ENCODE measurements at places on chromosomes 2 and 18.

DNA sequence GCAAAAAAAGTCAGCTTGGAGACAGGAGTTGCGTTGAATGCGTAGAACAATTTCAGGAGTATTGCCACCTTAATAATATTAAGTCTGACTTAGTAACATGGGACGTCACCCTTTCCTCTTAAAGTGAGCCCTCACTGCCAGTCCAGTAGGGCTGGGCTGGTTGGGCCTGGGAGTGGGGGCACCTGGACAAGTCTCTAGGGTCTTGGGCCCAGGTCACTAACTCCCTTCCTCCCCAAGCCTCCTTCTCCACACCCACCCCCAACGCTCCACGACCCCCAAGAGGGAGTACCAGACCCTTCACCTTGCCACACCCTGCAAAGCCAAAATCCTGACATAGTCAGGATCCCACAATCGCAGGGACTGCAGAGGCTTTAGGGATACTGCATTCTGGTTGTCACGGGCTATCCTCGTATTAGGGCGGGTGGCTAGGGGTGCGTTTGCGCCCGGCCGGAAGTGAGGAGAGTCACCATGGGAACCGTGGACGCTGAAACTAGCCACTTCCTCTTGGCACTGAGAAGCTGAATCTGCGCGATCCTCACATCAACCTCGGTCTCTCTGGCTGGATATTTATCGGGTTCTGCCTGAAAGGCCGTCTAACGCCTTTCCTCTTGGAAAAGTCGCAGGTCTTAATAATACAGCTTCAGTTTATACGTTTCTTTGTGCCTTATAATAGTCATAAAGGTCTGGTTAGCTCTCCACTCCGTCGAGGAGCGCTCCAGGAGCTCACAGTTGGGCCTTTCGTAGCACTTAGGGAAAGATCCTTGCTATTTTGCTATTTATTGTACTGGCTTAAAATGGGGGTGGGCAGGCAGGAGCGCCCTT is 10.3 kb upstream of the CXXC1 start:
- peak; percentile 61 for DNase-seq

- no peak for DNase-seq
These were observed 54.4 kb downstream of the LRPPRC start for GRCh38 chr2:43941359-43941758.

- DNase-seq = no peak
These were observed 249.3 kb downstream of the NDUFA10 start for GRCh38 chr2:239775623-239776435.

DNA sequence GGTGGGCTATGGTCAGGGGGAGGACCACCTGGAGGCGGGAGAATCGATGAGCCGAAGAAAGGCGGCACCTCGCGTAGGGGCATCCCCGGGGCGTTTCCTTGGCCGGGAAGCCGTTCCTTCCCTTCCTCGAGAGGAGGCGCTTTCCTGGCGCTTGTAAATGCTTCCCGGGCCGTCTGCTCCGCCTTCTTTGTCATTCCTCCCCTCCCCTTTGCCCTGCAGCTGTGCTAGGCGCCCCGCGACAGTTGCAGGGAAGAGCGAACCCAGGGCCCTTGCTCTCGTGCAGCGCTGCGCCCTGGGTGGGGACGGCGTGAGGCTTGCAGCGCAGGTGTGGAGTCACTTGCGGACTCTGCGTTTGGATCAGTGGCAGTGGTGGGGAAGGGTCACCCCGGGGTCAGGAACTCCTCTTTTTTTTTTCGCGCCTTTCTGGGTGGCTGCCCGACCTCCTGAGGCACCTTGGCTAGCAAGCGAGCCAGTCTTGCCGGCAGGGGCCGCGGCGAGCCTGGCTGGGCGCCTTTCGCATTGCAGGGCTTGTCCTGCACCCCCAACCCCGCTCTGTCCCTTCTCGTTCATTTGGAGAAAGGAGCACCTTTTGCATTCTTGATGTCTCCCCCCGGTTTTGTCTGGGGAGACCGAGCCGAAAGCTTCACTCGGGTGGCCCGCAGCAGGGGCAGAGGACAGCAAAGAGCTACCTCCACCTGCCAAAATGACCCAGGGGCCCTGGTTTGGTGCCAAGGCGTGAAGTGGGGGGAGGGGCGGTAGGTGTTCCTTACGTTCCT is 858 bp downstream of the KCNS3 start:
- DNase-seq = no peak

- DNase-seq = no peak
These were observed 40.5 kb upstream of the POLE4 start for GRCh38 chr2:74917702-74918619.

DNA sequence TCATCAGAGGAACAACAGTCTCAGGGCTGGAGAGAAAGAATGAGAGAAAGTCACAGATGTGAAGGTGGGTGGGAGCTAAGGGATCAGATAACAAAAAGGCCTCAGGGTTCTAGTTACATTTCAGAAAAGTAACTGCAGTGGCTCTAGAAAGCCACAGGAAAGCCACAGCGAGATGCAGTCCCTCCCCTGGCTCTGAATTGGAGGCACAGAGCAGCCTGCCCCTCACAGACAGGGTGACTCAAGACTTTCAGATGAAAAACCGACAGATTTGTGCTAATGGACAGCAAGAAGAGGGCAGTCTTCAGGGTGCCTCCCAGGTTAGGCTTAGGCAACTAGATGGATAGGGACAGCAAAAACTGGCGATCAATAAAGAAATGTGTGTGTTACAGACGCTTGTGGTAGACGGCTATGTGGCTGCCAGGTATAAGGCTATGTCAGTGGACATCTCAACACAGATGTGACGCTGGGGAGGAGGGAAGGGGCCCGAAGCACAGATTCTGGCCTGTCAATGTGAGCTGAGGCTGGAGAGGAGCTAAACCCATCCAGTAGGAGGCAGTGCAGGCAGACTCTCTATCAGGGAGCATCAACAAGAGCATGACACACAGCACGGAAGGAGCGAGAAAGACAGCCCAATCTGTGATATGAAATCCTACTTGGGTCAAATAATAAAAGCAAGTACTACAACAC is 26.2 kb downstream of the UNC50 start:
- DNase-seq = no peak

DNA sequence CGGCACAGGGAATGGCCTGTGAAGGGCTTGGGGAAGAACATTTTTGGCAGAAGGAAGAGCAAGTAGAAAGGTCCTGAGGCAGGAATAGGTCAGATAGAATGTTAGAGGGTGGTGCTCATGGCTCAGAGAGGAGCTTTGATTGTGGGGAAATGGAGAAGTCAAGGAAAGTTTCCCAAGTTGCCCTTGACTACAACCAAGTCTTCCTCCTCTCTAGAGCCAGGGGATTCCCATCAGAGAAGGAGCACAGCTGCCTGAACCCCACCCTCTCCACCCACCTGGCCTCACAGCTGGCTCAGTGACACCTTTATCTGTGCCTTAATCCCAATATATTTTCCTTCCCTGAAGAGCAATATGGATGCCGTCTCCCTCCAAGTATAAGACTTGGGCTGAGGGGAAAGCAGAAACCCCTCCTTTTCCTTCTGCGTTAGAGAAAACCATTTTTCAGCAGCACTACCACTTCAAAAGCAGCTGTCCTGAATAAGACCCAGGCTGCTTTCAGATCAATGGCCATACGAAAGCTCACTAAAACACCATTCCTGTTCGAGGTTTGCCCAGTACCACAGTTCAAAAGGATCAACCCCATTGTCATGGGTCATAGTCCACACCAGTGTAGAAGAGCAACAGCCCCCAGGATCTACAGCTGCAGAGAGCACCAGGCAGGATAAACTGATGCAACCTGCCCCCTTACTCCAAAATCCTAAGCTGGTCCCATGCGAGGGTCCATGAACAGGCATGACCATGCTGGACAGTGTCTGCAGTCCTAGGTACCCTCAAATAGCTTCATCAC is 199.6 kb downstream of the AFF3 start:
- DNase-seq = no peak

DNA sequence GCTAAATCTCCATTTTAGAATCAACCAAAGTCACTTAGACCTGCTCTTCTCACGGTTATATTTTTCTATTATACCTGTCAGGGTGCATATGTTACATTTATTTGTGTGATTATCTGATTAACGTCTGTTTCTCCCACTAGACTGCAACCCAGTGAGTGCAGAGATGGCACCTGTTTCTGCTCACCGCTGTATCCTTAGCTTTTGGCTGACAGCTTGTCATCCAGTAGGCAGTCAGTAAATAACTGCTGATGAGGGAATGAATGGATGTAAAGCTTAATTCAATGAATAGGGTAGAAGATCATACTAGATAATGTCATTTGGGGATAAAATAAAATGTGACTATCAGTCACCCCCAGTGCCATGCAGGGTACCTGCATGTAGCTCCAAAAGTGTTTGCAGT is 6.9 kb upstream of the CHRNA1 start:
- no peak for DNase-seq

DNA sequence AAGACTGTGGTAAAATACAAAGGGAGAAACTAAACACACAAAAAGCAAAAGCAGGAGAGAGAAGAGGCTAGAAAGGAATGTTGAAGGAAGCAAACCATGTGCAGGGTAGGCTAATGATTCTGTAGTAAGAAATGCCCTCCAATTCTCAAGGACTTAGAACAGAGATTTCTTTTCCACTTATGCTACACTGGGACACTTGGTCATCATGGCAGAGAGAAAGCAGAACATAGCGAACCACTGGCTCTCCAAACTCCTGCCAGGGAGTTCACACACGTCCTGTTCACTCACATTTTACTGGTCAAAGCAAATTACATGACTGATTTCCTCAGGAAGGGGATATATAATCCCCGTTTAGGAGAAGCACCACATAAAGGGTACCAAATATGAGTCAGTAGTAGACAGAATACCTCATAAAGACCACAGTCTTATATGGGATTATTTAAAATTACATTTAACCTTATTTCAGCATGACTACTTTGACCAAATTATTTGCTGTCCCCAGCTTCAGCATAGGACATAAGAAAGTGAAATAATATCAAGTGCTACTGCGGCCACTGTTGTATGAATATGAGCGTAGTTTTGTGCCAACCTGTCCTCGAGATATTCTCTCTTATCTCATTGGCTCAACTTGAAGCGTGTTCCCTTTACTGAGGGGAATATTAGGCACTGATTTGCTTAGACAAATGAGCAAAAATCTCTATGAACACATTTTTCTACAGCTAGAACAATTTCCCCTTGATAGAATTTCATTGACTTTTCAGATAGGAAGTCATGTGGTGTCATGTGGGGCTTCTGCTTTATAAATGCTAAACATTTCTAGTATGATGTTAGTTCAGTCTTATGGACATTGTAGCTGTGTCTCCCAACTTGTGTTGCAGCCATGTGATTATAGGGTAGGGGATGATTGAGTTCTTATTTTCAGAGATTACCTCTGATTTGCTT is 81.7 kb downstream of the FAM161A start:
- no peak for DNase-seq

- peak; percentile 6 for DNase-seq
These were observed 157.8 kb downstream of the CYRIA start for GRCh38 chr2:16507655-16508489.
